ENCODE measurements at places on chromosomes 3 and 15.

GRCh38 chr3:119557877-119558269, 1.5 kb downstream of the CD80 start:
- DNase-seq, result no peak

- no peak for DNase-seq
Observed at GRCh38 chr3:150306906-150307305, 101.2 kb upstream of the TSC22D2 start.

DNA sequence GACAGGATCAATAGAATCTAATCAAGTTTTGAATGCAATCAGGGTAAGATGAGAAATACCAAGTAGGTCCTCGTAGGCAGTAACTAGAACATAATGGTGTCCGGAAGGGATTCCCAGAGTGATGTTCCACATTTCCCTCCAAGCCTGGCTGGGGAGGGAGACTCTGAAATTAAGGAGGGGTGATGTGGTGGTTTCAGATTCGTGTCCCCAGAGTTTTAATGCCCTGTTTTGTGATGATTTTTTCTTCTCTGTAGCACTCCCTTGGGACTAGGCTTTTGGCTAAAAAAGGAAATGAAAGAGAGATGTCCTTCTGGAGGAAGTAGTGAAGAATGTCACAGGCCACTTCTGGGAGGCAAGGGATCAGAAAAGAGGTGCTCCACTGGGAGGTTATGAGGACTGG, 108.3 kb upstream of the CACNA2D3 start:
- DNase-seq, result no peak

- DNase-seq, result no peak
Observed at GRCh38 chr3:170961616-170962400, 53.4 kb upstream of the EIF5A2 start.

DNA sequence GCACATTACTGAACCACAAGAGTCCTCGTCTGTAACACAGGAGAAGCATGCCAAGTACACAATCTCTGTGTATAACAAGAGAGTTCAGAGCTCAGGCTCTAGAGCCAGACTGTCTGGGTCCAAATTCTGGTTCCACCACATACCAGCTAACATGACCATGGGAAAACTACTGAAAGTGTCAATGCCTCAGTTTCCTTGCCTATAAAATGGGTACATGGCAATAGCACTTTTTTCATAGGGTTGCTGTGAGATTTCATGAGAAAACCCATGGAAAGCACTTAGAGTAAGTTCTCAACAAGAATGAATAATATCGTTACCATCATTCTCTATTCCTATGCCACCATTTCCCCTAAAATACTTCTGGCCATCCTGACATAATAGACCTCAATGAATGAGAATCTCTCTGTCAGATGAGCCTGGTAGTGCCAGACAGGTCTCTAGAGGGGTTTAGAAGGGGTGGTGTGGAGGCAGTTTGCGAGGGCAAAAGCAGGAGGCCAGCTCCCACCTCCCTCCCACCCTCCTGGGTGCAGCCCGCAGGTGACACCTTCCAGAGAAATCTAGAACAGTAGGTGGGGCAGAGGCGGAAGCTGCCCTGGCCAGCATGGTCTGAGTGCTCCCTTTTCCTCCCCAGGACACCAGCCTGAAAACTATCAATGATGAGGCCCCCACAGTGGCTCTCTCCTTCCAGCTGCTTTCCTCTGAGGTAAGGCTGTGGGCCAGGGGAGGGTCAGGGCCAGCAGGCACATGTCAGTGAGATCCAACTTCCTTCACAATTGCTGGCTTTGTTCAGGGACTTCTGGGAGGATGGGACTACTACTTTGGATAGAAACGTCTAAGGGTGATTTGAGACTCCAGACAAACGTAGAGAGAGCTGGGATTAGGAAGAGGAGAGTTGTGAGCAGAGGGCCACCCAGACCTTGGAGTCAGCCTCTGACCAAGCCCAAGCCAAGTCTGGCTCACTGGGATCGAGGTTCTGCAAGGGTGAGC, 45.3 kb downstream of the CCDC33 start:
- DNase-seq, result no peak
